ENCODE measurements at places on chromosomes 1 and 21.

DNA sequence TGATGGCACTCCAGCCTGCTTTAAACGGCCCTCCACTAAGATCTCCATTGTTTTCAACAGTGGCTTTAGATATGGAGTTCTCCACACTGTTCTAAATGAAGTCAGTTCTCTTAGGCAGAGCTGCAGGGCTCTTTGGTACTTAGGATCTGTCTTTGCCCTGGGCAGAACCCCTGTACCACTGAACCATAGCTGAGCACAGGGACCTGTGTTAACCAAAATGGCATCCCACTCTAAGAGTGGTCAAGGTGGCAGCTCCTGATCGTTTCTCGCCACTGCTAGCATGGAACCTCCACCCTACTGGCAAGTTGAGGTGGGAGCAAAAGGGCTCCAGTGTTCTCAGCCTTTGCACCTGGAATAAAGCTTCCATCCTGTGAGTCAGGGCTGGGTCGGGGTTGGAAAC is 186.7 kb downstream of the TM2D1 start:
- DNase-seq: no peak

DNA sequence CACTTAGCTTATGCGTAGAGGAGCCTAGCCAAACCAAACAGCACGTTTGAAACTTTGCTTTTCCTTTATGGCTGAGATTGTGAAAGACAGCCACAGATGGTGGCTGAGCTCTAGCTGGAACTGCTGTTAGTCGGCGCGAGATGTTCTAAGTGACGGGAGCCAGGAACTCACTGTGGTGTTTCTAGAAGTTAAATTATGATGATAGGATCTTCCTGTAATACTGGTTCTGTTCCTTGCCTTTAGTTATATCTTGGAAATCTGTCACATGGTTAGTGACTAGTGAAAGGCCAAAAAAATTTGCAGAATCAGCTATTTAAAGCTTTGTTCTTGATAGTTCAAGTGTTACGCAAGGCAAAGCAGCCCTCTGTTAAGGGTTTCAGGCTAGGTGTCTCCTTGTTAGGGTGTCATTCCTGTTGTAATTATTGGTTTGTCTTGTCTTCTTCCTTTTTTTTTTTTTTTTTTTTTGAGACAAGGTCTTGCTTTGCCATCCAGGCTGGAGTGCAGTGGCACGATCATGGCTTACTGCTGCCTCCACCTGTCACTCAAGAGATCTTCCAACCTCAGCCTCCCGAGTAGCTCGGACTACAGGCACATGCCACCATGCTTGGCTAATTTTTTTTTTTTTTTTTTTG is 22.6 kb downstream of the AK4 start:
- DNase-seq: peak; percentile 72

DNA sequence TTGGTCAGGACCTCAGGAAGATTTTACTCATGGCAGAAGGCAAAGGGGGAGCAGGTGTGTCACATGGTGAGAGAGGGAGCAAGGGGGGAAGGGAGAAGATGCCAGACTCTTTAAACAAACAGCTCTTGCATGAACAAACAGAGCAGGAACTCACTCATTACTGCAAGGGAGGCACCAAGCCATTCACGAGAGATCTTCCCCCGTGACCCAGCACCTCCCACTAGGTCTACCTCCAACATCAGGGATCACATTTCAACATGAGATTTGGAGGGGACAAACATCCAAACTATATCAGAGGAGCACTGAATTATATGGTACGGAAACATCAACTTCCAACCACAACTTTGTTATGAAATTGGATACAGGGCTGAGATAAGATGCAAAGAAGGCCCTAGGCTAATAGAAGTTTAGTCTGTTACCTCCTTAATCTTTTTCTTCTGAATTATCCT is 164.9 kb downstream of the ST6GALNAC3 start:
- no peak for DNase-seq

DNA sequence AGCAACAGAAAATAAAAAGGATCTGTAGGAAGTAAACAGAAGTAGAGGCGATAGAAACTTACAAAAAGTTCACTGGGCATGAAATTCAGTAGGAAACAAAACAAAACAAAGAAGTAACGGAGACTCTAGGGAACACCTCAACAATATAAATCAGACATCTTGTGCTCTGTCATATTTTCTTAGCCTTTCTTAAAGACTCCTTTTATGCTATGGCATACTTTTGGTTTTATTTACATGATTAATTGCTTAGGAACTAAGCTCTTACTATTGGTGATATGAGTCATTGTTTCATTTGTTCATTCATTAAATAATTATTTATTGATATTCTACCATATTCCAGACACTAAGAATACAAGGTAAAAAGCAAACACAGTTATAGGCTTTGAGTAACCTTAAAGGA is 126.6 kb downstream of the KCNT2 start:
- no peak for DNase-seq

DNA sequence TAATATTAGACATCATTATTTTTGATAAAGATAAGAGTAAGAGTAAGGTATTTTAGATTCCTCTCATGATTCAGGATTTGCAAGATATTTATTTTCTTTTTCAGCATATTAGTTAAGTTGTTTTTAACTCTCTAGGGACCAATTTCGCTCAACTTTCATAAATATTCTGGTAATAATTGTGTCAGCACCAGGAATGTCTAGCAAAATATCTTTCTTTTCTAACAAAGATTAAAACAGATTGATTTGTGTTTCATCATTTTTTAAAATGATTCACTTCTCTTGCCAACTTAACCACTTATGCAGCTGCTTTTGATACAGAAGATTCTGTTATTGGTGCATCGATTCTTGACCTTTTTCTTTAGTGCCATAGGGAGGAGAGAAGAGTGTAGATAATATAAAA is 172.8 kb upstream of the PTGFR start:
- no peak for DNase-seq

DNA sequence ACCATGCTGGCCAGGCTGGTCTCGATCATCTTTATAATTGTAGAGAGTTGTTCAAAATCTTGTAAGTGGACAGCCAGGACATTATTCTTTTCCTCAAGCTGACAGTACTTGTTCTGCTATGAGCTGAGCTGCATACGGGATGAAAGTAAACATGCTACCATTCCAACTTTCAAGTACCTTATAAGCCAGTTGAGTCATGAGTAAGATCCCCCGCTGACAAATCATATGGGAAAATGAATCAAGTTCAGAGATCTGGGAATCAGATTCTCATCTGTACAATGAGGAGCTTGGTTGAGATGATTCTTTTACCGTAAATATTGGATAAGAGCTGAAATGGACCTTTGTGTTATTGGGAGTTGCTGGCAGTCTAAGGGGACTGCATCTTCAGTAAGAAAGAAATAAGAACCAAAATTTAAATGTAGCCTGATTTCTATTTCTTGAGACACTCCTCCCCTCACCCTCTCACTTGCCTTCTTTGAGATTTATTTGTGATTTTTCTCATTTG is 62.7 kb downstream of the CENPF start:
- DNase-seq: no peak

GRCh38 chr1:115115521-115116161 is 26.3 kb upstream of the TSPAN2 start:
- no peak for DNase-seq

DNA sequence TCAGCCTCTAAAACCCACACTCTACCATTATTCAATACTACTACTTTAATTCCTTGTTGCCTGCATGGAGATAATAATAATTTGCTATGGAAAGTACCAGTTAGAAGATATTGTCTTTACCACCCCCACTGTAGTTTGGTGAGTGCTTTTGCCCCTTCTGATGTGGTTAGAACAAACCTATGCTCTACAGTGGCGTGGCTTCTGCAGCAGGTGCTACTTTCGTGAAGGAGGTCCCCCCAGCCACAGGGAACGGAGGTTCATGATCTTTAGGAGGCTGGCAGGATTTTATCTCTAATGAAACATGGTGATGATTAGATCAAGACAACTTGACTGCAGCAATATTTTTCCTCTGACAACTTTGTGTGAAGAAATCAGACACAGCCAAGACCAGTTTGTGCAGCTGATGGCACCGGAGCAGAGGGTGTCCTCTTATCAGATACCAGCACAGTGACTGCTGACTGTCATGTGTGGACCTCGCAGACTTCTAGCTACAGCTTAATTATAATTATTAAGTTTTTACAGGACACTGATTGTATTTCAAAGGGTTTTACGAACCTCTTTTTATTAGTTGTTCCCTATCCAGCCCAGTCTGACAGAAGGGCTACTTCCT is 10.7 kb upstream of the TCHH start:
- no peak for DNase-seq

GRCh38 chr1:245862812-245863540 is 644.1 kb downstream of the SMYD3 start:
- DNase-seq: no peak

DNA sequence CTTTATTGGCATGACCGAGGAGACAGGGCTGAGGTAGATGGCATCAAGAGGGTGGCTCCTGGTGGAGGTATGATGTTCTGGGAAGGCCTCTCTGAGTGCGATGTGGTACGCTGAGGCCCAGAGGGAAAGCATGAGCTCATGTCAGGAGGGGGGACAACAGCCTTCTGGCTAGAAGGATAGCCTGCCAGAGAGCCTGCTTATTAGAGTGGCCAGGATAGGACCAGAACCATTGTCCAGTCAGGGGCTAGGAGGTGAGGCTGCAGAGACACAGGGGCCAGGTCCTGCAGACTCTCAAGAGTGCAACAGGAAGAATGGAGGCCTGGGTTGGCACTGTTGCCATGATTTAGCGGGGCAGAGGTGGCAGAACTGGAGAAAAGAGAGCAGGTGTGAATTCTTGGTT is 7.3 kb downstream of the ADARB1 start:
- DNase-seq: no peak

GRCh38 chr1:36475910-36476604 is 6.7 kb downstream of the CSF3R start:
- DNase-seq: no peak

GRCh38 chr1:179814546-179814838 is 63.1 kb downstream of the TOR1AIP2 start:
- no peak for DNase-seq

DNA sequence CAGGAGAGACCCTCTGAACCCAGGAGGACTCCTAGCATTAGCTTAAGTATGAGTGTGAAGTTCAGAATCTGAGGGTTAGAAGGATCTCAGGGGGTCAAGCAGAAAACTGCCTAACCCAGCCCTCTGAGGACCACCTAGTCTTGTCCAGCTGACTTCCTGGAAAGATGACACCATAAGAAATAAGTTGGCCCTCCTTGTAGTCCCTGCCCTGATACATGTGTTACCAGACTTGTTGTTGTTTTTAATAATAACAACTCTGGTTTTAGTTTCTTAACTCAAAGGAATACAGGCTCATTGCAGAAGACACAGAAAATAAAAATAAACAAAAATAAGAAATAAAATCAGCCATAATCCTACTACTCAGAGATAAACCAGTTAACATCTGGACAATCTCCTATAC is 21.8 kb upstream of the SARS1 start:
- no peak for DNase-seq

DNA sequence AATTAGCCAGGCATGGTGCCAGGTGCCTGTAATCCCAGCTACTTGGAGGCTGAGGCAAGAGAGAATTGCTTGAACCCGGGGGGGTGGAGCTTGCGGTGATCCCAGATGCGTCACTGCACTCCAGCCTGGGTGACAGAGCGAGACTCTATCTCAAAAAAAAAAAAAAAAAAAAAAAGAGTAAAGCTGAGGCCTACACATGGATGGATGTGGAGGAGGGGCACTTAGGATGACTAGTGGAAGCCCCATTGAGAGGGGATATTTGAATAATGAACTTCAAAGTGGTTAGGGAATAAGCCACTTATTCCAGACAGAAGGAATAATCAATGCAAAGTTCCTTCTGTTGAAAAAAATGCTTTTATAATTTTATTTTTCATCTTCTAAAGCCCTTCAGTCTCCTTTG is 51.4 kb downstream of the PTBP2 start:
- no peak for DNase-seq

DNA sequence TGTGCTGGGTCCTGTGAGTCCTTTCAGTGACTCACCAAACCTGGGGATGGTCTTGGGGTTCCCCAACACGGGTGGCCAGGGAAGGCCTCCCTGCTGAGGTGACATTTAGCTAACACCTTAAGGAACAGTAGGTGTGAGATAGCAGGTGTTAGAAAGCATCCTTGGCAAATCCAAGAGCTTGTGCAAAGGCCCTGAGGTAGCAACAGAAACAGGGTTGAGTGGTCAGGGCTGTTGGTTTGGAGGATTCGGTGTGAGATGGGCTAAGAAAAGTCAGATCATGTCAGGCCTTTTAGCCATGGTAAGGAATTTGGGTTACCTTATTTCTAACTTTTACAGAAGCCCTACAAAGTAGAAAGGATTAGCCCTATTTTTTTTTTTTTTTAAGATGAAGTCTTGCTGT is 343.0 kb downstream of the CAMTA1 start:
- DNase-seq: no peak

GRCh38 chr1:201093561-201093960 is 18.7 kb downstream of the CACNA1S start:
- no peak for DNase-seq

GRCh38 chr1:205359771-205360565 is 3.2 kb upstream of the KLHDC8A start:
- no peak for DNase-seq

GRCh38 chr1:31011719-31012118 is 53.8 kb downstream of the PUM1 start:
- DNase-seq: no peak

All from fibroblast of pulmonary artery (primary cell).